ENCODE measurements at places on chromosomes 4 and X. TPM values are rescaled to one million over a fixed set of nuclear protein-coding genes. Genes with fewer than 3 reads are reported as not detected.

DNA sequence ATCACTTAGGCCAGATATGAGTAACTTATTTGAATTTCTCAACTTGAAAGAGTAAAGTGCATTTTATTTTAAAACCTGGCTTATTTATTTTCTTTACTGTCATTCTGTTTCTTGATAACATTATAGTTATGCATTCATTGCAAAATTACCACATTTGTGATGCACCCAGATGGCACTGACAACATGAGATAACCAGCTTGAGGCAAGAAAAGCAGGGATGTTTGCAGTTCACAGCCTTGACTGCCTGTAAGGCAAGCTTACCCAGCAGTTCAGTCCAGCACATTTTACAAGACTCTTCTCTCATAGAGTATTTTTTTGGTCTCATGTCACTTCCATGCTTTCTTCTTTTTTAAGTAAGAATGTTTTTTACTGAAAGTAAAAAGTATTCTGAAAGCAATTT, 25.3 kb upstream of the EPGN start:
- DNase-seq = no peak

DNA sequence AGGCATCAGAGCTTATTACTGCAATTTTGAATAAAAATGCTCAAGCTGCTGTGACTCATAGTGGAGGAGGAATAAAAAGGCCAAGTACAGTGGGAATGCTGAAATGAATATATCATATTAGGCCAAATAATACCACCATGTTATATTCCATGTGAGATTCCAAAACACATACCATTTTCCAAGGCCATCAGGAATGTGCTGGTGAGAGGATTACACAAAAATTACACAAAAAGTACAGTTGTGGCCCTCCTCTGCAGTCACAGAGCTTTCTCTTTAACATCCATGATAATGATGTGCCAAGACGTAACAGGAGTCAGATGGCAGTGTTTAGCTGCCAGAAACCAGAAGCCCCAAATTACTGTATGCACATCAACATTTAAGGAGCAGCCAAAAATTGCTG, 153.5 kb downstream of the PCDH18 start:
- no peak for DNase-seq

- DNase-seq = no peak
These were observed 595.2 kb downstream of the MID1IP1 start for GRCh38 chrX:39396358-39396995.

The HTT gene
- total RNA-seq = 14.3 TPM

DNA sequence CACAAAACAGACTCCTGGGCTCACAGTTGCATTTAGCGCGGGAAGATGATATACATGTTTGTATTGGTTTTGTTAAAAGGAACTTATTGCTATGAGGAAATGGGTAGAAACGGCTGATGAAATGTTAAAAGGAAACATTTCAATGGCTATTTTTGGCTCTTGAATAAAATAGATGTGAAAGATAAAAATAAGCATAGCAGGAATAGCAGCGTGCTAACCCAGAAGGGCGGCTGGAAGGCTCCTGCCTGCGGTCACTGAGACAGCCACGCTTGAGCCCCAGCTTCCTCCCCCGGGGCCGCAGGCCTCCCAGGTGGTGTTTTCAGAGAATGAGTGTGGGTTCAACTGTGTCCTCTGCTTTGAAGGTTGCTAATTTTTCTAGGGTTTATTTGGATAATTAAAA, 35.0 kb upstream of the CLCN4 start:
- DNase-seq = no peak

GRCh38 chrX:78357342-78358055, 30.1 kb upstream of the CYSLTR1 start:
- DNase-seq = no peak

- DNase-seq = no peak
These were observed 92.0 kb upstream of the ADGRG2 start for GRCh38 chrX:19214311-19214710.

DNA sequence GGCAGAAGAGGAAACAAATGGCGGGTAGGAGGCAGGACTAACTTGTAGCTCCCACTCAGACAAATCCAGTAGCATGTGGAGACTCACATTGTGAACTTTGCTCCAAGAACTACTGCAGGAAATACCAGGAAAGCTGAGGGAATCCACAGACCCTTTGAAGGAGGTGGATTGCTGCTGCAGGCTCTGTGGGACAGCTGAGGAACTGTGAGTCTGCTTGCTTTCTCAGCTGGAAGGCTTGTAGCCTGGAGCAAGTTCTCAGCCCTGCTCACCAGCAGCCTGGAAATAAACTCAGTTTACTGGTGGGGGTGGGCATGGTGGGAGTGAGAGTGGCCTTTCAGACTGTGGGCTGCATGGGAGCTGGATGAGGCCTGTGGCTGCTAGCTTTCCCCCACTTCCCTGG, 16.0 kb downstream of the RTL3 start:
- peak; percentile 54 for DNase-seq

- peak; percentile 68 for DNase-seq
These were observed 91.7 kb upstream of the CXorf66 start for GRCh38 chrX:140057001-140057411.

DNA sequence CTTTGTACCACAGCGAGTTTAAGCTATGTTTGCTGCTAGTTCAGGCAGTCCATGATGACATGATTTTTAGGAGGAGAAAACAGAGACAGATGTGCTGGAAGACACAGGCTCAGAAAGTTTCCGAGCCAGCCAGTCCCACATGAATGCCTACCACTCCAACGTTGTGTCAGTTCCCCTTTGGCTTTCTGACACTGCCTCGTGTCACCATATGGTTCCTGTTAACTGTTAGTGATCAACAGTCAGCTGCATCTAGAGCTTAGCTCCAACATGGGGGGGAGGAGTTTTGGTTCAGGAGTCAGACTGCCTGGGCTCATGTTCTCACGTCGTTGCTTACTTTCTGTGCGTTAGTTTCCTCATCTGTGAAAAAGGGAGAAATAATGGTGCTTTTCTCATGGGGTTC, 343.7 kb downstream of the MID1IP1 start:
- DNase-seq = no peak

DNA sequence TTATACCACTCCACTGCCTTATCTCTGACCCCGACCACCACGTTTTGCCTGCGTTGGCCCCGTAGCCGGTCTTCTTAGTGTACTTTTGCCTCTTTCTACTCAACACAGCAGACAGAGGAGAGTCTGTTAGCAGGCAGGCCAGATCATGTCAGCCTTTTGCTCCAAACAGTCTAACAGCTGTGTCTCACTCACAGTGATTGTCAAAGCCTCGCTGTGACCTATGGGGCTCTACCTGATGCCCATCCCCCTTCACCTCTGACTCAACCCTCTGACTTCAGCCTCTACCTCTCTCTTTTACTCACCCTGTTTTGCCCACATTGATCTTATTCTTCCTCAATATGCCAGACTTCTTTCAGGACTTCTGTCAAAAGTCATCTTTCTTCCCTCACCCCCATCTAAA, 127.1 kb downstream of the TRIML1 start:
- no peak for DNase-seq

- DNase-seq = no peak
These were observed 897.5 kb downstream of the PCDH7 start for GRCh38 chr4:31617667-31618066.

- no peak for DNase-seq
These were observed 110.2 kb downstream of the CPZ start for GRCh38 chr4:8702516-8703400.

The DMRTC1B gene
- not detected for total RNA-seq

- DNase-seq = no peak
These were observed 21.5 kb downstream of the FAM9C start for GRCh38 chrX:13022926-13023325.

- peak; percentile 59 for DNase-seq
These were observed 93.8 kb downstream of the APBB2 start for GRCh38 chr4:41120297-41121217.

DNA sequence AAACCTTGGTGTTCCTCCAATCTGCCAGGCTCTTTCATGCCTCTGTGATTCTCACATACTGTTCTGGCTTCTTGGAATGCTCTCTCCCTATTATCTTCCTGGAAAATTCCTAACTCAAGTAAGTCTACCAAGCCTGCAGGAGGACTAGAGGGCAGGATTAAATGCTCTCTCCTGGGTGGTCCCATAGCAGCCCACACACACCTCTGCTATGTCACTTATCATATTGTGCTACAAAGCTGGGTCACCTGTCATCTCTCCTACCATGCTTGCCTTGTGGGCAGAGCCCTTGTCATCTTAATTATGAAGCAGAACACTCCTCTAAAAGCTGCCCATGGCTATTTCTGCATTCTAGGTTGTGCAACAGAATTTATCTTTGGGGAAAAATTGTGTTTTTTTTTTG, 344.5 kb upstream of the NOCT start:
- no peak for DNase-seq

GRCh38 chr4:5220028-5220427, 168.7 kb downstream of the STK32B start:
- DNase-seq = peak; percentile 29

The CT45A10 gene
- not detected for total RNA-seq

DNA sequence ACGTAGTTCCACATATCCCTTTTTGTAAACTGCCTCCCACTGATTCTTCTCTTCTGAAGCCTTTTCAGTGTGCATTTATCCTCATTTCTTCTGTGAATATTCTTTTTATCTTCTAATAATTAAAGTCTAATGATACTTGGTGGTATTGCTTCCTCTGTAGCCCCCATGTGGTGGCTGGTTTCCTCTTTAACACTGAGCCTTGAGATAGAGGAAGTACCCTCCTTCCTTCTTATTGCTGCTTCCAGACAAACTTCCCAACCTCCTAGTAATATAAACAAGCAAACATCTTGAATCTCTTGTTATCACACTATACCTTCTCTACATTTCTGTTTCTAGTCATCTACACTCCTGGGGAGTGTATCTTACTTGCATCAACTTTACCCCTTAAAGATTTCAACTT, 310.5 kb upstream of the GIMD1 start:
- no peak for DNase-seq

DNA sequence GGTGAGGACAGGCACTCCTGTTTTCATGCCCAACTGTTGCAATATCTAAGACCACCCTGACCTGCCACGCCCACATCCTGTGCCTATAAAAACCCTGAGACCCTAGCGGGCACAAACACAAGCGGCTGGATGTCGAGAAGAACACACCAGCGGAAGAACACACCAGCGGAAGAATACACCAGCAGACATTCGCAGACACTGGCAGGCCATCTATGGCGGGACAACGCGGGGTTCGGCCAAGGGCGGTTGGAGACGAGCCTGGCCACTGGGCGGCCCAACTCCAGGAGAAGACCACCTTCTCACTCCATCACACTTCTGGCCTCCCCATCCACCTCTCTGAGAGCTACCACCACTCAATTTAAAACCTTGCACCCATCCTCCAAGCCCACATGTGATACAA, 361.4 kb downstream of the FAT4 start:
- no peak for DNase-seq
